Osteoblast (primary cell): ENCODE measurements at places on chromosomes 2 and 18. TPM values are rescaled to one million over a fixed set of nuclear protein-coding genes. Genes with fewer than 3 reads are reported as not detected.

DNA sequence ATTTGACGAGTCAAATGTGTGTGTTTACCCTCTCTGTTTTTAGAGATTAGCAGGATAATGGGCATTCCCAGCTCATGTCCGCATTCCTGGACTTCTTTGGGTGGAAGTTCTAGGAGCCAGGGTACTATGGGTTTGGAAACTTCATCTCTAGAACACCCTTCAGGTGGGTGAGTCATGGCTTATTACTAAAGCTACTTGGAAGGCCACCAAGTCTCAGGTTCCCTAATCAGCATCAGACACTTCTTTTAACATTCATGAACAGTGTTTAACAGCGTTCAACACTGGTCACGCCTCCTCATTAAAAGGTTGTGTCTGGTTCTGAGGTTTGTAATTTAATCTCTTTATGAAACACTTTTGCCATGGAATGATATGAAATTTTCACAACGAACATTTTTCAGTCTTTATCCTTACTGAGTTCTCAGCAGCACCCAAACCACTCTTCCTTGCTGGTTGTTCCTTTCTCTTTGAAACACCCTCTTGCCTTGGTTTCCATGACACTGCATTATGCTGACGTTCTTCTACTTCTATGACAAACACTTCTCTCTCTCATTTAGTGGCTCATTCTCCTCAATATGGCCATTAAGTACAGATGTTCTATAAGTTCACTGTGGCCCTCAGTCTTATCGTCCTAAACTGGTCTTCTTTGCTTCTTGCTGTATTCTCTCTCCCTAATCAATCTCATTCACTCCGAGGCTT lies 49.3 kb downstream of the MMADHC start:
- DNase-seq: no peak

CCDC121 gene
- total RNA-seq: 1.1 and 1.2 TPM in 2 replicates

THAP4 gene
- 43.3 and 43.4 TPM in 2 replicates for total RNA-seq

DNA sequence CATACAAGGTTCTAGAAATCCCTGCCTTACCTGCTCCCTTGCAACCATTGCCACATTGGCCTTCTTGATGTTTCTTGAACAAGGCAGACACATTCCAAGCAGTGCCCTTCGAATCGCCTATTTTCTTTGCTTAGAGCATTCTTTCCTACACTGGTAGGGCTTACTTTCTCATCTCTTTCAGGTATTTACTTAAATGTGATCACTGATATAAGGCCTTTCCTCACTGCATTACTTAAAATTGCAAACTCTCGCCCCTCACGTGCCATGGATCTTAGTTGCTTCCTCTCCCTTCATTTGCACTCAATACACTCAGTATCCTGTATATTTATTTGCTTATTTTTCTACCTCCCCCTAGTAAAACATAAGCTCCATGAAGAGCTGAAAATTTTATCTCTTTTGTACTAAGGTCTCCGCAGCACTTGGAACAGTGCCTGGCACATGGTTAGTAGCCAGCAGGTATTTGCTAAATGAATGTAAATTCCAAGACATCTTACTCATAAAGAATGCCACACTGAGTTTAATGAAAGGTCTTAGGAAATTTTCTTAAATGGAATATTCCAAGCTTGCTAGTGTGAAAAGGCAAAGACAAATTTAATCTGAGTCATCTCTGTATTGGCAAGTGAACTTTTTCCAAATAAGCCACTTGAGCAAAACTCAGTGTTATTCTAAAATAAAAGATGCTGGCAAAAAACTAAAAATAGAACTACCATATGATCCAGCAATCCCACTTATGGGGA lies 42.4 kb upstream of the FIGN start:
- DNase-seq: no peak

DNA sequence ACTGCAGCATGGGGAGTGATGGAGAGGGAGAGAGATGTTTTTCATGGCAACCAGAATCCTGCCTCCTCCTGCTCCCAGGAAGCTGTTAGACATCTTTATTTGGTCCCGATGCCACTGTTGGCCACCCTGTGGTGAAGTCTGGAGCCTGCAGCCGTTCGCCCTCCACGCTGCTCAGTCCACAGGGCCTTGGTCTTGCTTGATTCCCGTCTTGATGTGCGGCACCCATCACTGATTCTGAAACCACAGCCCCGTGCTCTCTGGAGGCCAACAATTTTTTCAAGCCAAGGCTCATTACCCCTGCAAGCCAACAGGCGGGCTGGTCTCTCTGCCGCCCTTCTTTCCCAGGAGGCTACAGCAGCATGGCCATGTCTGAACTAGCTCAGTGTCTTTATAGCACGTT lies 24.5 kb downstream of the SIGLEC15 start:
- no peak for DNase-seq
